CD4-positive, alpha-beta T cell treated with Interleukin-4 for 4 hours (primary cell): ENCODE measurements at places on chromosomes 1 and 21.

DNA sequence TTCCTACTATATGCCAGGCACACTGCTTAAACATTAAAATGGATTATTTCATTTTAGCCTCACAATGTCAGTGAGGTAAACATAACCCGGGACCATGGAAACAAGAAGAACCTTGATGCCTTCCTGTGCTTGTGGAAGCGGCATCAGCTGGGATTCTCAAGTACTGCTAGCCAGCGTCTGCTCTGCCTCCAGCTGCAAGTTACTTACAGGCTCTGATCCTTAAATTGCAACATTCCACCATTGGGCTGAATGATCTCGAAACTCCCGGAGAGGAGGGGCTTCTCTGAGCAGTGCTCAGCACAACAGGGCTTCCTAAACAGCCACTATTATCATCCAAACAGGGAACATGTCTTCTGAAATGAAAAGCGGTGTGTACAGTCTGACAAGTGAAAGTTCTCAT is 6.7 kb upstream of the MAN1C1 start:
- DNase-seq, result no peak

DNA sequence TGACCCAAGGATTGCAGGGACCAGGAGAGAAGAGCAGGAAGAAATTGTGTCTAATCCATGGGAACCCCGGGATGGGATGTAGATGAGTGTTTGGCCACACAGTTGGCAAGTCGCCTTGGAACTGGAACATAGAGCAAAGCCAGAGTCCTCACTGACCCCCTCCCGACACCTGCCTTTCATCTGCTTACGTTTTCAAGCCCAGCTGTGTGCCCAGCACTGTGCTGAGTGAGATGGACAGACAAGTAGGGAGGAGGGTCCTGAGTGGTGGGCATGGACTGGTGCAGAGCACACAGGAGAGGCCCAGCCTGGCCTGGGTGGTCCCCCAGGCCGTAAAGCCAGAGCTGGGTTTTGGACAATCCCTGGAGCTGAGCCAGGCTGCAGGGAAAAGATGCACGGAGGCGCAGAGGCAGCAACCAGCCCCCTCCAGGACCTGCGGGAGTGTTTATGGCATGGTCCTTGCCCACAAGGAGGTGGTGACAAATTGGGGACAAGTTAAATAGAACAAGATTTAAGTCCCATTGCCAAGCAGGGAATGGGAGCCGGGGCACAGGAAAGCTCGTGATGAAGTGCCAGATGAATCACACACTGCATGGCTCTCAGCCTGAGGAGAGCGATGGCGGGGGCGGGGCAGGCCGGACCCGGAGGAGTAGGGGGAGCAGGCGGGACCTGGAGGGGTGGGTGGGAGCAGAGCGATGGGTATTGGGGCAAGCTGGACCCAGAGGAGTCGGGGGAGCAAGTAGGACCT is 157.8 kb upstream of the VAMP3 start:
- no peak for DNase-seq

GRCh38 chr1:41174170-41174569 is 67.9 kb downstream of the SCMH1 start:
- DNase-seq, result no peak

DNA sequence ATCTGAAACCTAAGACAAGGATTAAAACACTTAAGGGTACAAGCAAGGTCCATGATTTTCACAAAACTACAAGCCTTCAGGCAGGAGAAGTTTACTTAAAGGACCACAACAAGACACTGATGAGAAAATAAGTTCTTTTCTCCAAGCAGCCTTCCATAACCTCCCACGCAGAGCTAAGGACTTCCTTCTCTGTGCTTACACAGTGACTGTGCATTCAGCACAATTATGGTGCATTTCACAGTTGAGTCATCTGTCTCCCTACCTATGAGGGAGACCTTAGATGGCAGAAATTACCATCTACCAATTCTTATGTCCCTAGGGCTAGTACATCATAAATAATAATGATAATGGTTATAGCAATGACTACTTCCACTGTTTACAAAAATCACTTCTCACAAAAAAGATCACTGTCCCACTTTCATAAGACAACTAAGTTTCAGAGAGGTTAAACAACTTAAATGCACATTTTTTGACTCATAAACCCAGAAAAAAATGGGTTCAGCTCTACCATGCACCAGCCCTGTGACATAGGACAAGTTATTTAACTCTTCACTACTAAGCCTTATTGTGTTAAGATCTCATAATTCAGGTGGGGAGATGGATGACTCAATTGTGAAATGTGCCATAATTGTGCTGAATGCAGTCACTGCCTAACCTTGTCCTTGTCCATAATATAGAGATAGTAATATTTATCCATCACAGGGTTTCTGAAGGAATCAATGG is 45.3 kb downstream of the TARBP1 start:
- no peak for DNase-seq

DNA sequence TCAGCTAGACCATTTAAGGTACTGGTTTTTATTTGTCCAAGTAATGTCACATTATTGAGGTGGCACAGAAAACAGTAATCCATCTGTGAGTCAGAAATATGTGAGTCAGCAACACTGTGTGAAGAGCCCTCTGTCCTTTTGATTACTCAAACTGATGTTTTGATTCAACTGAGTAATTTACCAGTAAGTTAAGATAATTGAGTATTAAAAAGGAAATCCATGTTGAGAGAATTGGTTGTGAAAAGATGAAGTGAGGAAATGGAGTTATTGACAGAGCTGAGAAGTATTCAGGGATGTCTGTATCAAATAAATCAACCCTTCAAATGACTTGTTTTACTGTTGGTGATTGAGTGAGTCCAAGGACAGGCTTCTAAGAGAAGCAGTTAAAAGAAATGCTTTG is 302.7 kb upstream of the SGIP1 start:
- no peak for DNase-seq

DNA sequence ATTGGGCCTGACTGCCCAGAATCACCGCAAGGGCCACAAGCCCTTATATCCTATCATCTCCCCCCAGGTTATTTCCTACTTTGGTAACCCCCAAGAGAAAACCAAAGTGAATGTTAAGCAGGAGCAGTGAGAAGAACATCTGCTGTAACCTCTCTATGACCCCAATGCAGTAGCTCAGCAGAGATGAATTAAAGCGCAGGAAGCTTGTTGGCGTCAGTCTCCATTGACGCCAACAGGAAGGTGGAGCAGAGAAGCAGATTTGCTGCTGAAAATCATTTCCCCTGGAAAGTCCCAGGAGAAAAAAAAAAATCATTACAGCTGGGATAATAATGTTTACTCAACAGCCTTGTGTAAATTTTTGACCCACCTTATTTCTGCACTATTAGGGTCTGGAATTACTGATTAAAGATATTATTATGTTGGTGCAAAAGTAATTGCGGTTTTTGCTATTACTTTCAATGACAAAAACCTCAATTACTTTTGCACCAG is 33.2 kb upstream of the FAM163A start:
- peak; percentile 12 for DNase-seq

GRCh38 chr1:231757101-231757404 is 130.5 kb downstream of the DISC1 start:
- no peak for DNase-seq

- DNase-seq, result no peak
These were observed 91.4 kb downstream of the AKT3 start for GRCh38 chr1:243758647-243759046.

DNA sequence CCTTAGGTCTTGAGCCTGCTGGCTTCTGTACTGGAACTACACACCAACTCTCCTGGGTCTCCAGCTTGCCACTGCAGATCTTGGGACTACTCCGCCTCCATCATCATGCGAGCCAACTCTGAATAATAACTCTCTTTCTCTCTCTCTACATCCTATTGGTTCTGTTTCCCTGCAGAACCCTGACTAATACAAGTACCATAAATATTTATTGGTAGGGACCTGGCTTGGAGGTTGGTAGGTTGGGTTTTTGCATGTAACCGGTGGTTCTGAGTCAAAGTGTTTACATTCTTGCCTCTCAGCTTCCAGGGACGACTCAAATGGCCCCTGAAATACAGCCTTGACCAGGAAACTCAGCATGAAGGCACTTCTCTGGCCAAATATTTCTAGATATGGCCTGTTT is 110.4 kb downstream of the KCND3 start:
- no peak for DNase-seq

DNA sequence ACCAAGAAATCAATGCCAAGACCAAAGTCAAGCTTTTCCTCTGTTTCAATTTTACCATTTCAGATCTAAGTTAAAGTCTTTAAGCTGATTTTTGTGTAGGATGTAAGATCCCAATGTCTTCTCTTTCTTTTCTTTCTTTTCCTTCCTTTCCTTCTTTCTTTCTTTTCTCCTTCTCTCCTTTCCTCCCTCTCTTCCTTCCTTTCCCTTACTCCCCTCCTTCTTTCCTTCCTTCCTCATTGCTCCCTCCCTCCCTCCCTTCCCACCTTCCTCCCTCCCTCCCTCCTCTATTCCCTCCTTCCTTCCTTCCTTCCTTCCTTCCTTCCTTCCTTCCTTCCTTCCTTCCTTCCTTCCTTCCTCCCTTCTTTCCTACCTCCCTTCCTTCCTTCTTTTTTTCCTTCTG is 197.5 kb downstream of the KCNT2 start:
- no peak for DNase-seq
